ENCODE measurements at places on chromosomes 6 and 20.

DNA sequence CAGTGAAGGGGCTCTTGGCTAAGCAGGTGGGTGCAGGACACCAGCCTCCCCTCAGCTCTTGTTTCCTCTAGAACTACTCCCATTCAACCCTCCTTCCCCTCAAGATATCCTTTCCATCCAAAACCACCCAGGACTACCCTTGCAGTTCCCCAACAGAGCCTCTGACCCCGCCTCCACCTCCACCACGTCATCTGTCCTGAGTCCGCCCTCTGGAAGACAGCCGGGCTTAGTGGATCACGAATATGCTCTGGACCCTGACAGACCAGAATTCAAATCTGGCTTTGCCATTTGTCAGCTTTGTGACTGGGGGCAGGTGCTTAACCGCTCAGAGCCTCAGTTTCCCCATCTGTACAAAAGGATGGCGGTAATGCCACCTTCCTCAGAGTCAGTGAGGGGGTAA, 31.4 kb downstream of the TFEB start:
- no peak for DNase-seq

- no peak for DNase-seq
Measured at GRCh38 chr6:51098791-51099190, 280.1 kb downstream of the TFAP2B start.

- DNase-seq, result no peak
Measured at GRCh38 chr6:139010674-139011073, 17.9 kb upstream of the ABRACL start.

DNA sequence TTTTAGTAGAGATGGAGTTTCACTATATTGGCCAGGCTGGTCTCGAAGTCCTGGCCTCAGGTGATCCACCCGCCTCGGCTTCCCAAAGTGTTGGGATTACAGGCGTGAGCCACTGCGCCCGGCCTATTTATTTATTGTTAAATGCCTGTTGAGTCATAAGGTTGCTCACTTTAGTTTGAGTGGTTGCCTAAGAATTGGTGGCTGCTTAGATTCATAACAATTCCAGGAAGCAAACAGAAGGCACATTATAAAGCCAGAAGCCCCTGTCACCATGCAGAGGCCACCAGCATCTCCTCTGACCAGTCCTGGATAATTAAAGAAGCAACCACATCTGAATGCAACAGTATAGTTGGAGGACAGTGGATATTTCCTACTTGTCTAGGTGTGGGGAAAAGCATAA, 24.0 kb upstream of the ARMH2 start:
- DNase-seq, result no peak

DNA sequence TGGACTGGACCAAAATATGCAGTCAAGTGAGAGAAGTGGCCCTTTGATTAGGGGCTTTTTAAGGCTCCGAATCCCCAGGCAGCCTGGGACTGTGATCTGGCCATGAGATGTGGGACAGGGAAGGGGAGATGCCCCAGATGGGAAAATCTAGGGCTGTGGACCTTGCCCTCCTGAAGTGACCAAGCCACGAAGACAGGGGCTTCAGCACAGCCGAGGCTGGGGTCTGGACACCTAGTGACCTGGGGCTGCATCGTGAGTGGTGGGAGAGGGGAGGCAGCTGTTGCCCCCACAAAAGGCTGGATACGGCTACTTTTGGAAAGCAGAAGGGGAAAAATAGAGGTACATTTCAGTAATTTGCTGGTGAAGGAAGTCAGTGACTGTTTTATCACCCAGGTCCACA, 139.5 kb upstream of the SLC24A3 start:
- no peak for DNase-seq

- no peak for DNase-seq
Measured at GRCh38 chr6:20180935-20181334, 31.3 kb downstream of the MBOAT1 start.

GRCh38 chr20:56343861-56344381, 14.9 kb upstream of the FAM210B start:
- no peak for DNase-seq

GRCh38 chr20:14245368-14245970, 91.9 kb downstream of the FLRT3 start:
- no peak for DNase-seq

DNA sequence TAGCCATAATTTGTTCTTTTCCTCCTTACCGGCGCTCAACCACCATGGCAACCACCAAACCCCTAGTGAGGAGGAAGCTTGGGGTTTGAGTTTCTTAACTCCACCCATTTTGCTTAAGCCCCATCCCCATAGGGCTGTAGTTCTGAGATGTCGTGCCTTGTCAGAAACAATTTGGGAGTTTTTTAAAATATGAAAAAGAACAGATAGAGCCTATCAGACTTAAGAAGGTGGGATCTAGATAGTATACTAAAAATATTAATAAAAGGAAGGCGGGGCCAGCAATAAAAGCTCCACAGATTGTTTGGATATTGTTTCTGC, 5.6 kb downstream of the BRD2 start:
- no peak for DNase-seq

DNA sequence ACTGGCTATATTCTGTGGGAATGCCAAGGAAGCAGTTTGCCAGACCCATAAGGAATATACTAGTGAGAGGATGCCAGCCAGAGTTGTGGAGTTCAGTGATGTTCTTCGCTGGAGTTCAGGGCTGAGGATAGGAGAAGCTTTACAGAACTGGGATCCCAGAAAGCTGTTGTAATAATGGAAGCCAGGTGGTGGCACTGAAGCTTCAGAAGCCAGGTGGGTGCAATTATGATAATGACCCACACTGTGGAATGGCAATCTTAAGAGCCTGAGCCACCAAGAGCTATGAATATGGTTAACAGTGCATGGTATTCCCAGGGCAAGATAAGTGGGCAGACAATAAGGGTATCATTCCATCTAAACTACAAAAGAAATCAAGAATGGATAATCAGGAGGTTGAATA, 25.1 kb upstream of the ENPP1 start:
- no peak for DNase-seq

GRCh38 chr6:169289619-169290339, 36.1 kb upstream of the THBS2 start:
- DNase-seq, result no peak

DNA sequence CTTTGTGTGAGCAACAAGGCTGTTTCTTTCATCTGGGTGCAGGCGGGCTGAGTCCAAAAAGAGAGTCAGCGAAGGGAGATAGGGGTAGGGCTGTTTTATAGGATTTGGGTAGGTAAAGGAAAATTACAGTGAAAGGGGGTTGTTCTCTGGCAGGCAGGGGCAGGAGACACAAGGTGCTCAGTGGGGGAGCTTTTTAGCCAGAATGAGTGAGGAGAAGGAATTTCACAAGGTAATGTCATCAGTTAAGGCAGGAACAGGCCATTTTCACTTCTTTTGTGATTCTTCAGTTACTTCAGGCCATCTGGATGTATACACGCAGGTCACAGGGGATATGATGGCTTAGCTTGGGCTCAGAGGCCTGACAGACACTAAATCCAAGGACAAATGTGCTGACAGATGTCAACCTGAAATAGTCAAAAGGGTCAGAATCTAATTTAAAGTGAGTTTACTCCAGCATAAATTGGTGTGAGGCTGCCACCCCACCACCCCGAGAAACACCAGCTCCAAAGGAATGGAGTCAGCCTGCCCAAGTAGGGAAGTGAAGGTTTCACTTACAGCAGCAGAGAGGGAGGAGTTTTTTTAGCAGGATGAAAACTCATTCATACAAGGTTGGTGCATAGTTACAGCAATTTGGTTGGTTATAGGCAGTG, 560.0 kb upstream of the CDH4 start:
- DNase-seq, result no peak

All from activated gamma-delta T cell (primary cell).